Activated CD8-positive, alpha-beta memory T cell treated with anti-CD3 and anti-CD28 coated beads, Interleukin-2, amount 10 ng/mL, durations not matched to agents 7 days and 5 days (primary cell): ENCODE measurements at places on chromosomes 11 and 22.

DNA sequence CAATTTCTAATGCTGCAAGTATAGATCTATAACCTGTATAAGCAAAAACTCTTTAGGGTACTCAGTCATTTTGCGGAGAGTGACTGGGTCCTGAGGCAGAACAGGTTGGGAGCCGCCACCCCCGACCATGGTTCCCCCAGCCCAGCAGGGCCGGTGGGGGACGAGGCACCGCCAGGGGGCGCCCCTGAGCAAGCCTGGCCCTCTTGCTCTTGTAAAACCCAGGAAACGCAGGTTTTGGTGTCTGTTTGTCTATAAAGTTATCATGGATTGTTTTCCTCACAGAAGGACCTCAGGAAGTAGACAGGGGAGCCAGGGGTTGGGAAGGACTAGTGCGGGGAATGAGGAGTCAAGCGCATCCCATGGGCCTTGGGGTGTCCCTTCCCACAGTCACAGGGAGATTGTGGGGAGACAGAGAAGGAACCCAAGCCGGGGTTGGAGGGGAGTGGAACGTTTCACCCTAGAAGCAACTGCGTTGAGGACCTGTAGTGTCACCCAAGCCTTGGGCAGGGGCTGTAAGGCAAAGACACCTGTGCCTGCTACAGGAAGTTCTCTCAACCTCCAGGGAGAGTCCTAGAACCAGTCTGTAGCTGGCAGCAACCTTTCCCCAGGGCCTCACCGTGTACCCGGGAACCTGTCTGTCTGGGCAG lies 26.4 kb downstream of the KCTD17 start:
- peak; percentile 90 for DNase-seq

- no peak for DNase-seq
Measured at GRCh38 chr11:64855596-64856304, 11.3 kb upstream of the CDC42BPG start.

GRCh38 chr11:123518496-123519054 lies 88.5 kb downstream of the GRAMD1B start:
- DNase-seq = no peak

- no peak for DNase-seq
Measured at GRCh38 chr22:36220451-36220921, 18.8 kb downstream of the APOL2 start.

DNA sequence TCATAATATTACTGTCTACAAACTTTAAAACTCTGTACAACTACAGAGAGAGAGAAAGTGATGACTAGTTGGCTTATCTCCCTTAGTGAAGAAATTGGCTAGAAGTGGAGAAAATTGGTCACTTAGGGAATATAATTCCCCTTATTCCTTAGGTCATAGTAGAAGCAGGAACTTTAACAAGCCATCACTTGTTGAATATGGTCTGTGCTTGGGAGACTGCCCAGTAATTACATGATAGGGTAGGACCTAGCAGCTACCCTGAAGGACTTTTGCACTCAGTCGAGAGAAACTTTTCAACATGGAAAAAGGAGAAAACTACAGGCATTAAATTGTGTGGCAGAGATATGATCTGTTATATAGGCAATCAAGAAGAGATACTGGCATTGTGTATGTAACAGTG lies 576.5 kb upstream of the CCDC90B start:
- no peak for DNase-seq
